ENCODE measurements at places on chromosomes 7 and 10. TPM values are rescaled to one million over a fixed set of nuclear protein-coding genes. Genes with fewer than 3 reads are reported as not detected.

DNA sequence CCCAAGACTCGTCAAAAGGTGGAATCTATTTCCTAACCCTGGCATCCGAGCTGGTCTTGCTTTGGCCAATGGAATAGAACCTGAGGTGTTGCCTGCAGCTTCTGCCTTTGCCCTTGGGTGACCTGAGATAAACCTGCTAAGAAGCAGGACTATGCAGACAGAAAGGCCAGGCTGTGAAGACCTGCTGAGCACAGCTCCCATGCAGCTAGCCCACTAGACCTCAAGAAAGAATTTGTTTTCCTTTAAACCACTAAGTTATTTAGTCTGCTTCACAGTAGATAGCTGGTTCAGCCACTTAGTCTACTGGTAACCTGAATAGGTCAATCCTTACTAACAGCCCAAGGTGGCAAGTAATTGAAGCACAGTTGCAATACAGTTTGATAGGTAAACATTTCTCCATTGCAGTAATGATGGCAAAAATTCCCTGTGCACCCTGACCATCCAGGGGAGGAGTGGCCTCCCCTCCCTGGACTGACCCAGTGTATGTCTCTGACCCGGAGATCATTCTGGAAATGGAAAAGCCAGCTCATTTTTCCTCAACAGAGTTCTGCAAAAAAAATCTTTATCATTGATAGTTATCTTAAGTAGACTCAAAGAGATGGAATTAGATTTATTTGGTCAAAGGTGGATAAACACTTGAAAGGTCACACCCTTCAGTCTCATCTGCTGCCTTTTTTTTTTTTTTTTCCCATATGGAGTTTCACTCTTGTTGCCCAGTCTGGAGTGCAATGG, 20.0 kb downstream of the TNS3 start:
- no peak for DNase-seq

- no peak for DNase-seq
Measured at GRCh38 chr10:51521605-51522004, 177.8 kb downstream of the CSTF2T start.

DNA sequence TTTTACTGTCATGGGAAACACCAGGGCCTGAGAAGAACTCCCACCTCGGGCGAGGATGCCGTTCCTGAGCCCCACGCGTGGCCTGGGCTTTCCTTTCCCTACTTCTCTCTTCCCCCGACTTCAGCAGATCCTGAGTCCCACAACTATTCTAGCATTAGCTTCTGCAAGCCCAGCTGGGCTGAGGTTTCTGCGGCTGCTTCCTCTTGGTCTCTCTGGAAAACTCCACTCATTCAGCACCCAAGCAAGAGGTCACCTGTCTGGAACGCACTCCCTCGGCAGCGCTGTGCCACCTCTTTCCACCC, 761 bp upstream of the DOCK1 start:
- no peak for DNase-seq

GRCh38 chr10:71371750-71372166, 25.0 kb upstream of the CDH23 start:
- DNase-seq = no peak

DNA sequence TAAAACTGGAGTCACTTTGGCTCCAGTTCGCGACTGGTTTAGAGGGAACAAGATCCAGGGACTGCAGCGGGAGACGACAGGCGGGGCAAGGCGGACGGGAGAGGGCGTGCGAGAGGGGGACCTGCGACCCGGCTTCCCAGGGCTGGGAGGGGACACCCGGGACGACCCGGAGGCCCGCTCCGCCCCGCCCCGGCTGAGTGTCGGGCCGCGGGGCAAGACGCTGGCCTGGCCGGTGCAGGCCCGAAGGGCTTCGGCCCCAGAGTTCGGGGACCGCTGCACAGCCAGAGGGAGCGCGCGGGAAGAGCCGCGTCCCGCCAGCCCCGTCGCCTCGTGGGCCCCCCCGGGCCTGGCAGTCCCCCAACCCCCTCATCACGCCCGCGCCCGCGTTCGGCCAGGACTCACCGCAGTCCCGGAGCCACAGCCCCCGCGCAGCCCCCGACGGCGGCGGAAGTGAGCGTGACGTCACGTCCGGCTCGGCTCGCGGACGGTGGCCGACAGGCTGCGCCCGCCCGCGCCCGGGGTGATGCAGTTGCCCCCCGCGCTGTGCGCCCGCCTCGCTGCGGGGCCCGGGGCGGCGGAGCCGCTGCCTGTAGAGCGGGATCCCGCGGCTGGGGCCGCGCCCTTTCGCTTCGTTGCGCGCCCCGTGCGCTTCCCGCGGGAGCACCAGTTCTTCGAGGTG, at the start of the genes TUBGCP2 and ZNF511:
TSS of gene TUBGCP2 (minus strand) at position 452 of the 679 bp plus-strand sequence. CDS start 5,931 bp downstream, outside the sequence.
TSS of gene ZNF511 (plus strand) at position 494 of the 679 bp plus-strand sequence. CDS start at position 524, 30 bp downstream.
- DNase-seq = peak; percentile 89

- DNase-seq = no peak
Measured at GRCh38 chr10:59393349-59393748, 31.0 kb upstream of the FAM13C start.

DNA sequence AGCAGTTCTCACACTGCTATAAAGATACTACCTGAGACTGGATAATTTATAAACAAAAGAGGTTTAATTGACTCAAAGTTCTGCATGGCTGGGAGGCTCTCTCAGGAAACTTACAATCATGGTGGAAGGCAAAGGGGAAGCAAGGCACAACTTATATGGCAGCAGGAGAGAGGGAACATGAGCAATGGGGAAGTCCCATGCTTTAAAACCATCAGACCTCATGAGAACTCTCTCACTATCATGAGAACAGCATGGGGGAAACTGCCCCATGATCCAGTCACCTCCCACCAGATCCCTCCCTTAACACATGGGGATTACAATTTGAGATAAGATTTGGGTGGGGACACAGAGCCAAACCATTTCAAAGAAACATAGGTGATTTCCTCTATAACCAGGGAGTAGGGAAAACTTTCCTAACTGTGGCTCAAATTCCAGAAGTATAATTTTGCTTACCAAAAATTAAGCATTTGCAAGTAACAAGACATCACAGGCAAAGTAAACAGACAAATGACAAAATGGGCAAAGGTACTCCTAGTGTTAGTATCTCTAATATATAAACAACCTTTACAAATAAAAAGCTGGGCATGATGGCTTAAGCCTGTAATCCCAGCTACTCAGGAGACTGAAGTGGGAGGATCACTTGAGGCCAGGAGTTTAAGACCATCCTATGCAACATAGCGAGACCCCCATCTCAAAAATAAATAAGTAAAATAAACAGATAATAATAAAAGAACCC, 88.0 kb downstream of the KBTBD2 start:
- DNase-seq = no peak

GRCh38 chr10:74651565-74651964, 174.8 kb upstream of the KAT6B start:
- no peak for DNase-seq

DNA sequence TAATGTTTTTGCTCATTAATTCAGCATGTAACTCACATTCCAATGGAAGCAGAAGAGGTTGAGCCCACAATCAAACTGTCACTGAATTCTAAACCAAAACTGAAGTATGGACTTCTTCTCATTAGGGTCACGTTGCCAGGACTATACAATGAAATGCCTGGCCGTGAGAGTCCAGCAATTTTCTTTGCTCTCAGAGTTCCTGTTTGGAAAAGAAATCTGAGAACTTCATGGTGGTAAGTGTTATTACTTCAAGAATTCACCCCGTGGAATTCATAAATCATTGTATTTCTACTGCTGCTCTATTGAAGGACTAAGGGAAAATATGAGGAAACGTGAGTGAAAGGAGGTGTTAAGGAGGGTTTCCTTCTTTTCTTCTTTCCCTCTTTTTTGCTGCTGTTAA, 441.8 kb upstream of the AKR1E2 start:
- DNase-seq = no peak

DNA sequence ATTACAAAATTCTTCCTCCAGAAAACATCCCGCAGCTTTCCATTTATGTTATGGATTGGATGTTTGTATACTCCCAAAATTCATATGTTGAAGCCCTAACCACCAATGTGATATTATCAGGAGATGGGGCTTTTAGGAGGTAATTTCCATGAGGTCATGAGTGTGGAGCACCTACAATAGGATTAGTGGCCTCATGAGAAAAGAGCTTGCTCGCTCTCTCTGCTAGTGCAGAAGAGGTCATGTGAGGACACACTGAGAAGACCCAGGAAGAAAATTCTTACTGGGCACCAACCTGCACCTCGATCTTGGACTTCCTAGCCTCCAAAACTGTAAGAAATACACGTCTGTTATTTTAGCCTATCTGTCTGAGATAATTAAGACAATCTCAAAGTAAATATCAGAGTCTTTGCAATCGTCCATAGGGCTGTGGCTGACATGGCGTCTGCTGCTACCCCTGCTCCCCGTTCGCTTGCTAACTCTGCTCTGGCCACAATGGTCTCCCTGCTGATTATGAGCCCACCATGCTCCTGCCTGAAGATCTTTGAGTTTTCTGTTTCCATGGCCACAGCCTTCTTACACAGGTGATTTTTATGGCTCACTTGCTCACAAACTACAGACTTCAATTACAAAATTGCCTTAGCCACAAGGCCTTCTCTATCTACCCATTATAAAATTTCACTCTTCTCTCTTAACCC, 333.3 kb downstream of the CACNA2D1 start:
- no peak for DNase-seq

DNA sequence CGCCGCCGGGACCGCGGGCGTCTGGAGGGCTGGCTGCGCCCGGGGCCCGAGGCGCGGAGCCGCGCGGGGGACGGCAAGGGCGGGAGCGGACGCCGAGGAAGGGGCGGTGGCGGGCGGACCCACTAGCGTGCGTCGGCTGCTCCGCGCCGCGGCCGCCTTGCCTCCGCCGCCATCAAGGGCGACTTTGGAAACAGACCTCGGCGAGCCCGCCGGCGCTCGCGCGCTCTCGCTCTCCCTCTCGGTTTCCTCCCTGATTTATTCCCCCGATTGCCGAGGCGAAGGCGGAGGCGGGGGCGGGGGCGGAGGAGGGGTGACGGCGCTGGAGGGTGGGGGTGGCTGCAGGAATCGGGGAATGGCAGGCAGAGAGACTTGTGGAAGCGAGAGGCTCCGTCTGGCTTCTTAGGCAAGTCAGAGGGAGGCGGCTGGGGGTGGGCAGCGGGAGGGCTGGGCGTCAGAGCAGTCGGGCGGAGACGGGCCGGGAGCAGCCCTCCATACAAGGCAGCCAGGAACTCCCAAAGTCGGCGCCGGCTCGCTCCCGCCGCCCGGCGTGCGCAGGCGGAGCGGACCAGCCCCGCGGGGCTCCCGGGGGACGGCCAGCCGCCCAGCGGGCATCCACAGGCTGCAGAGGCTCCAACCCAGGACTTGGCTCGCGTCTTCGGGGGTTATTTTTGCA, at the start of gene CACNA2D1:
TSS of gene CACNA2D1 (minus strand) at position 231 of the 673 bp plus-strand sequence.
- peak; percentile 64 for DNase-seq

- DNase-seq = no peak
Measured at GRCh38 chr10:88409236-88409635, 173.9 kb downstream of the RNLS start.

DNA sequence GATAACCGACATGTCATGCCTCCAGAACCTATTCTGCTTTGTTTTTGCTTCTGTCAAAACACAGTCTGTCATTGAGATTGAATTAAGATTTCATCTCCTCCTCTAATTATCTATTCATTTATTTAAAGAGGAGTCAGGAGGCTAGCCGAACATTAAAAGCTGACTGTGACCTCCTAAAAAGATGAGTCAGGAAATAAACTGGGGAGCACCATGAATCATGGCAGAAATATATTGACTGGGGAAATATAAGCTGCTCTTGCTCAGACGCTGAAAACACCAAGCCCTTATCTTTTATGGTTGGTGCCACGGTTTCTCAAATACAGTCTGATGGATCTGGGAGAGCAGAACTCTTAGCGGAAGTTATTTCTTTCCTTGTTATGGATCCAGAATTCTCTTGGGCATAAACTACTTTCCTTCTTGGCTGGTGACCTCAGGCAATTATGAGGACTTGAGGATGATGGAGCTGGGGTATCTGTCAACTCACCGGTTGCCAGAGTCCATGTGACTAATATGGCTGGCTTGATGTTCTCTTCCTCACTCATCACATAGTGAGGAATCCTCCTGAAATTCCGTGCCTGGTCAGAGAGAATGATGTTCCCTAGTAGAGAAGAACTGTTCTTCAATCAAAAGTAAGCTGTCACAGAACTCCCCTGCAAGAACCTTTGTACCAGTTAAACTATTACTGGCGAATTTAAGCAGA, 307.6 kb upstream of the PHYHIPL start:
- no peak for DNase-seq

DNA sequence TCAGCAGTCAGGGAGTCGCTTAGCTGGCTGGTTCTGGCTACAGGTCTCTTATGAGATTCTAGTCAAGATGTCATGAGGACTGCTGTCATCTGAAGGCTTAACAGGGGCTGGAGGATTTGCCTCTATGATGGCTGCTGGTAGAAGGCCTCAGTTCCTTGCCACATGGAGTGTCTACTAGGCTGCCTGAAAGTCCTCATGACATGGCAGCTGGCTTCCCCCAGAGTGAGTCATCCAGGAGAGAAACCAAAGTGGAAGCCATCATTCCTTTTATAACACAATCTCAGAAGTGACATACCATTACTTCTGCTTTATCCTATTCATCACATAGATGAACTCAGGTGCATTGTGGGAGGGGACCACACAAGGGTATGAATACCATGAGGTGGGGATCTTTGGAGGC, 75.1 kb downstream of the EXOC6 start:
- DNase-seq = no peak

- no peak for DNase-seq
Measured at GRCh38 chr7:79288655-79289054, 164.8 kb downstream of the MAGI2 start.

DNA sequence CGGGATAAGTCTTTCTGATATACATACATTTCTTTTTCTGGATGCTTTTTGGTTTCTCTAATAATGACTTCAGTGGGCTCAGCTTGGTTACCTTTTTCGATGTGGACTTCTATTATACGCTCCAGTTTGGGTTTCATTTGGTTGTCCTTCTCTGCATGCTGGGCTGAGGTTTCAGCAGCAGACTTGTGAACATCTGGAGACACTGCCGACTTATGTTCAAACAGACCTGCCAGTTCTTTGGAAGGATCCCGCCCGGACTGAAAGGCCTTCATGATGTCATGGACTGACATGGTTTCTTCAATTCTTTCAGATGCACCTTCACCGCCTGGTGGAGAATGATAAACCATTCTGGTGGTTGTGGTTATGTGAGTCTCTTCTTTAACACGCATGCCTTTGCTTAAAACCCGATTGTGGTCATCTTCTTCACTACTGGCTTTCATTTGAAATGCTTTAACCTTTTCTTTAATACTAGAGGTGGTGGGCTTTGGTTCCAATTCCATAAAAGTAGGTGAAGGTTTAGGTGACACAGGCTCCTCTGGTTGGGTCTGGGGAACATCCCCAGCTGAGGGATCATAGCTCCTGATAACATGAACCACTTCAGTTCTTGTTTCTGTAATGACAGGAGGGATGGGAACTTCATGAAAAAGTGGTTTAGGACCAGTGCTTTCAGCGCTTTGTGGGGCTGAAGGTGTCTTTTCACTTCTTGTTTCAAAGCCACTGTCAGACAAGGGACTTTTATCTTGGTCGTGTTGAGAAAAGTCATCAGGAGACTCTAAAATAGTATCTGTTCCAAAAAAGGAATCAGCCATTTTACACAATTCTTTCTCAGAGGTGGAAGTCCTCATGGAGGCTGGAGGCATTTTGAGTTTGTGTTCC, 167.7 kb upstream of the CCDC6 start:
- DNase-seq = no peak

- DNase-seq = no peak
Measured at GRCh38 chr10:66258693-66259092, 667.1 kb upstream of the LRRTM3 start.

- DNase-seq = no peak
Measured at GRCh38 chr10:74995806-74996205, 115.7 kb upstream of the SAMD8 start.

The RNF32 gene
- total RNA-seq = 1.2 TPM

The MOGAT3 gene
- total RNA-seq = not detected

The TRIM74 gene
- total RNA-seq = not detected

The ACHE gene
- total RNA-seq = not detected

The NACAD gene
- total RNA-seq = 0.29 TPM

The BUD23 gene
- total RNA-seq = 51.8 TPM

The NEUROD6 gene
- not detected for total RNA-seq

The SLC26A5 gene
- 0.58 TPM for total RNA-seq

The FANK1 gene
- total RNA-seq = 13.3 TPM

Measured in stomach (tissue), 19 donors.